Smooth muscle cell of bladder (primary cell): ENCODE measurements at places on chromosomes 4 and X. TPM values are rescaled to one million over a fixed set of nuclear protein-coding genes. Genes with fewer than 3 reads are reported as not detected.

Gene CITED1
- total RNA-seq: not detected in 2 replicates

Gene SOX3
- total RNA-seq: not detected in 2 replicates

Gene SPANXN3
- total RNA-seq: not detected in 2 replicates

Gene PLAC8
- under 0.01 and 0.28 TPM in 2 replicates for total RNA-seq

Gene SLITRK4
- under 0.01 and 0.46 TPM in 2 replicates for total RNA-seq

Gene FAM184B
- total RNA-seq: under 0.01 TPM in 1 of 2 replicates, not detected in the other

Gene KLHL2
- 14.4 and 18.4 TPM in 2 replicates for total RNA-seq

Gene HOPX
- total RNA-seq: under 0.01 and 0.46 TPM in 2 replicates

Gene CLIC2
- 3.7 and 3.9 TPM in 2 replicates for total RNA-seq

Gene ADH1C
- total RNA-seq: 0.57 and 1.5 TPM in 2 replicates
